ENCODE measurements at places on chromosomes 5 and 9.

DNA sequence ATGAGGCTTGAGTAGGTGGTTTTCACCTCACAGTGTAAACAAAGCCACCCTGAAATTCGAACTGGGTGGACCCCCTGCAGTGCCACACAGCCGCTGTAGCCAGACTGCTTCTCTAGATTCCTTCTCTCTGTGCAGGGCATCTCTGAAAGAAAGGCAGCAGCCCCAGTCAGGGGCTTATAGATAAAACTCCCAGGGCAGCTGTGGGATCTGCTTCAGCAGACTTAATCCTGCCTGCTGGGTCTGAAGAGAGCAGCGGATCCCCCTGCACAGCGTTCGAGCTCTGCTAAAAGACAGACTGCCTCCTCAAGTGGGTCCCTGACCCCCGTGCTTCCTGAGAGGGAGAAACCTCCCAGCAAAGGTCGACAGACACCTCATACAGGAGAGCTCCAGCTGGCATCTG is 71.4 kb downstream of the CARTPT start:
- DNase-seq = no peak

- DNase-seq = no peak
Observed at GRCh38 chr5:33316773-33317172, 124.0 kb upstream of the TARS1 start.

DNA sequence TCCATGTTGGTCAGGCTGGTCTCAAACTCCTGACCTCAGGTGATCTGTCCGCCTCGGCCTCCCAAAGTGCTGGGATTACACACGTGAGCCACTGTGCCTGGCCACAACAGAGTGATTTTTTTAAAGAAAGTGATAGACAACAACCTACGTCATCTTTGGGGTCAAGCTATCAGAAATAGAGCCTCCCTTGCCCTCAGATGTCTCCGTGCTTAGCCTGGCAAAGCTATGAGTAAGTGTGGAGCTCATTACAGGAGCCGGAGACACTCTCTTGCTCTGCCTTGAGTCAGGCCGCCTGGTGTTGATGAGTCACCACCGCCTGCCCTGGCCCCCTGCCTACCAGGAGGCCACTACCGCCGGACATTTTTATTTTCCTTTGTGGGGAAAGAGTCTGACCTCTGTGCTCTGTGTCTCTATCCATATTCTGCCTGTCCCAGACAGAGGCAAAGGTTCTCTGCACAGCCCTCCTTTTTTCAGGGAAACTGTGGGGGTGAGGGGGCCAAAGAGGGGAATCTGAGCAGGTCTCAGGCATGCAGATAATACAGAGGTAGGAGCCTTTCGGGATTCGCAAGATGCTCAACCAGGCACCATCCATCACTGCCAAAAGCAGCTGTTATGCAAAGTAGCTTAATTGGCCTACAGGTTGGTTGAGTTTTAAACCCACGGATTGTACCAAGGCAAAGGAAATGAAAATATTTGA is 123.7 kb upstream of the CPEB4 start:
- peak; percentile 60 for DNase-seq

- no peak for DNase-seq
Observed at GRCh38 chr5:134426361-134426760, 14.7 kb upstream of the CDKN2AIPNL start.

DNA sequence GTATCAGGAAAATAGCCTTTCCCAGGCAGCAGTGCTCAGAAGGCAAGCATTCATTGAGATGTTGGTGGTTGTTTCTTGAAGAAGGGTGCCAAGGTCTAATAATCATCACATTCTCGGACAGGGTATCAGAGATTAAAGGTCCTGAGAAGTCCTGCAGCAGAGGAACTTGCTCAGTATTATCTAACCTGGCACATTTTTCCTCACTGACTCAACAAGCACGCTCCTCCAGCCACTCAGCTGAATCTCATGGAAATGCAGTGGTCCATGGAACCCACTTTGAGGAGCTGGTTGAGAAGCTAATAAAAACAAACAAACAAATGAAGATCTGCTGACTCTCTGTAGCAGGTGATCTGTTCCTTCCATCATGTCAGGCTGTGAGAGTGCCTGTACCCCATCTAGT is 35.3 kb upstream of the ICE1 start:
- no peak for DNase-seq

DNA sequence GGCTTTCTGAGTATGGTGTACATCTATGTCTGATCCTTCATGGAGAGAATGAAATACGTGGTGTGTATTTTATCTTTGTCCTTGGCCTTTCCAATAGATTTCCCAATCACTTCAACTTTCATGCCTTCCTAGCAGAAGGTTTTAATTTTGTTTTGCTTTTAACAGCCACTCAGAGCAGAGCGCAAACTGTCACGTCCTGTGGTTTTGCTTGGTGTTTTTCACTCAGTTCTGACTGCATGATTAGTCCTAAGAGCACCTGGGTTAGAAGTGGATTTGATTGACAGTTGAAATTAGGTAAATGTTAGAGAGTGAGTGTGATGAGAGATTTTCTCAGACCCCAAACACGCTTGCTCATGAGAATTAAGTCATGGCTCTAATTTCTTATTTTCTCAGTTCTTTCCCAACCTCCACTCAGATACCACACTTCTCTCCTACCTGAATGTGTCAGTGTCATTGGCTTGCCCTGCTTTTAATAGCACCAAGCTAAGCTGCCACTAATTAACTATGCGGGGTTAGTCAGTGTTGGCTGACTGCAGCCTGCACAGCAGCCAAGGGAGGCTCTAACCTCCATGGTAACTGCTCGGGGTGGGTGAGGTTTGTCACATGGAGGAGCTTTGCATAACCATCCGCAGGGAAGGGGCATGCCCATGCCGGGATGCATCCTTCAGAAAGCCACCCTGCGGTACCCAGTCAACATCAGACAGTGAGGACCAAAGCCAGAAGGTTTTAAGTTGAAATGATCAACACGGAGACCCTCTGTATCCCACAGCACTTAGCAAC is 173.4 kb downstream of the NR3C1 start:
- peak; percentile 83 for DNase-seq

- no peak for DNase-seq
Observed at GRCh38 chr9:114551750-114552685, 35.6 kb upstream of the ATP6V1G1 start.

GRCh38 chr5:36209664-36210063 is 32.1 kb downstream of the NADK2 start:
- DNase-seq = no peak

DNA sequence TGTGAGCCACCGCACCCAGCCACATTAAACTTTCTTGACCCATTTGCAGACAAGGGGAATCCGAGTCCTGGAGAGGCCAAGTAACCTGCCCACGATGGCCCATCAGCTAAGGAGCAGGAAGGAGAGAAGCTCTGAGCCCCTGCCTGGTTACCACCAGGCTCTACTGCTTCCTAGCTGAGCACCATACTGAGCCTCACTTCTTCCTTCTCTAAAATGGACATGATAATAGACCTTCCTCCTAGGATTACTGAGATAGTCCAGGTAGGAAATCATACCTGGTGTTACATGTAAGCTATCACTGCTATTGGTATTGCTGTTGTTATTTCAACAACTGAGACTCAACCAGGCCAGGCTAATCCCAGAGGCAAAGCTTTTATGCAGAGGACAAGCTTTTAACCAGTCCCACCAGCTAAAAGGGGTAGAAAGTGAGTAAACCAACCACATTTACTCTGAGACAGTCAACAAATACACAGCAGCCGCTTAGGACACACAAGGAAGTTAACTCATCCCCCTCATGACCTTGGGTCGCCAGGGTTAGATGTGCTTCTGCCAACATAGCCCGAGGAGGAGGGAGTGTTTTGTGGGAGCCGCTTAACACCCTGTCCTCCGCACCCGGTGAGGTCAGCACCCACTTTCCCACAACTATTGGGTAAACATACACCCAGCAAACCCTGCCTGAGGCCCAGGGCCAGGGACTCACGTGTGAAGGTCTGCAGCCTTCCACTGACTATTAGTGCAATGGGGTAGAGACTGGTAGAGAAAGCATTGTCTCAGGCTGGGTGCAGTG is 20.6 kb upstream of the PTGES start:
- no peak for DNase-seq

- no peak for DNase-seq
Observed at GRCh38 chr5:6395102-6395445, 16.7 kb upstream of the MED10 start.

GRCh38 chr5:52709167-52709925 is 78.4 kb upstream of the ITGA1 start:
- no peak for DNase-seq

- no peak for DNase-seq
Observed at GRCh38 chr5:76732405-76733048, 16.6 kb downstream of the F2R start.

GRCh38 chr5:150436141-150436680 is 13.3 kb downstream of the RPS14 start:
- DNase-seq = peak; percentile 94

GRCh38 chr5:14801792-14802191 is 69.8 kb downstream of the ANKH start:
- peak; percentile 59 for DNase-seq

DNA sequence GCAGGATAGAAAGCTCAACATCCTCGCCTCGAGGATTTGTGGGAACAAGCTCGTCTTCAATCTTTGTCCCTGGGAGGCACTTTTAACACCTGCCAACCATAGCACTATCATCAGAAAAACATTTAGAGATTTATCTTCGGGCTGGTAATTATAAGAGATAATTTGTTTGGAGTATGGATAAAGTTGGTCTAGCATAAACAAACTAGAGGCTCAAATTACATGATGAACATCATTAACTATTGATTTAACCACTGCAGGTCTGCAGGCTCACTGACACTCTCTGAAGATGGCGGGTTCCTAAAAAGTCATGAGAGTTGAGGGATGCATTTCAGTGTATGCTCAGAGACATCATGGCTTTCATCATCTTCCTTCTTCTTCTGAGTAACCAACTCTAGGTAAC is 25.8 kb upstream of the PCA3 start:
- DNase-seq = no peak

- DNase-seq = no peak
Observed at GRCh38 chr9:125280945-125281344, 19.3 kb downstream of the GAPVD1 start.

DNA sequence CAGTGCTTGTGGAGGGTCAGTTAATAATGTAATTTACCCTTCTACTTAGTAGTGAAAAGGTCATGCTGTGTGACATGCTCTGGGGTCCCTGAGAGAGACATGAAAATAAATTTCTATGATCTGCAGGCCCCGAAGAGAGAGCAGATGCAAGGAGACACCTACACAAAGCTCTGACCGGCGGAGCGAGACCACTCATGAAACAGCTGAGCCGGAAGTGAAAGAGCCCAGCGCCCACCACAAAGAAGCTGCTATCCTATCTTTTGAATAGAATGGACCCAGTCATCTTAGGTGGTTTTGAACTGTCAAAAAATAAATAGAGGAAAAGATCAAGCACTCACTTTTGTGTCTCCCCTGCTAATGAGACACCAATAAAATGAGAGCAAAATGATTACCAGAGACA is 190.0 kb downstream of the MED10 start:
- DNase-seq = peak; percentile 97
